ENCODE measurements at places on chromosomes 7 and 10.

- no peak for DNase-seq
Measured at GRCh38 chr10:113169111-113169510, 219.1 kb downstream of the TCF7L2 start.

GRCh38 chr10:100307684-100308083, 21.2 kb upstream of the BLOC1S2 start:
- DNase-seq: no peak

DNA sequence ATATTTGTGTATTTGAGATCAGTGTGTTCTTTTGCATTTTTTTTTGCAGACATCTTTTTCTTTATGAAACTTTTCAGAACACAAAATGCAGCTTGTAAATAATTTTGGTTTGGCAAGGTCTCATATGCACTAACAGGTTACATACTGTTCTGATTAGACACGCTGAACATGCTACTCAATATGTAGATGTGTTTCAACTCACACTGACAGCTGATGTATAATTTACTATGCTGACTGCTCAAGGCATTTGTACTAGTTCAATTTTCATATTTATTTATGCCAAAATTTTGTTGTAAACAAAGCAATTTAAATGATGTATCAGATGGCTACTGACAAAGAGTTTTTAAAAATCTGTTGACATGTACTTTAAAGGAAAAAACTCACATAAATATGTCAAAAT, 123.8 kb downstream of the TFEC start:
- DNase-seq: no peak

- no peak for DNase-seq
Measured at GRCh38 chr10:110310741-110311140, 6.0 kb upstream of the SMNDC1 start.

- DNase-seq: no peak
Measured at GRCh38 chr10:58052772-58053171, 214.9 kb downstream of the IPMK start.

DNA sequence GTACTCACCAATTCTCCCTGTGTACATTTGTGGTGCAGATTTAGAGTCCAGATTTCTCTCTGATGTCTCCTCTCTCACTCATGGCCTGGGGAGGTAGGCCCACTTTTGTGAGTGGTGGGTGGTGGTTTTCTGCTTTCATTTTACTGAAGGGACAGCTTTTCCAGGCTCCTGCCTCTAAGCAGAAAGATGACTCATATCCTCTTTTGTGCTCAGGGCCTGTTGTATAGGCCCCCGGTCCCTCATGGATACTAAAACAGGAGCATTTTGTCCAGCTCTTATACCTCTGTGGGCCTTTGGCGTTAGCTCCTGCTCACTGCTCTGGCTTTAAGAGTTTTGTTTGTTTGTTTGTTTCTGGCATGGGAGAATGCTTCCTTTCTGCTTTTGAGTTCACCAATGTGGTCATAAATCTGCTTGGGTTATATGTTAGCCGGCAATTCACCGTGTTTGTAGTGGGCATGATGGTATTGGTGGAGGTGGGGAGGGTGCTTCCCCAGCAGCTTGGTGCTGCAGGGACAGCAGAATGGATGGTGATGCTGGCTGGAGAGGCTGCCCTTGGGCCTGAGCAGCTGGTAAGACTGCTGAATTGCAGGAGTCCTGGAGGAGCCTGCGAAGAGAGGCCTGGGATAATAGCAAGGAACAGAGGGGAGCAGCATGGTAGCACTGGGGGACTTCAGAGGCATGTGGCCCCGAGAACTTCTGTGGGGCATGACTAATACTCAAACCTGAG, 468.7 kb downstream of the RPS24 start:
- no peak for DNase-seq

DNA sequence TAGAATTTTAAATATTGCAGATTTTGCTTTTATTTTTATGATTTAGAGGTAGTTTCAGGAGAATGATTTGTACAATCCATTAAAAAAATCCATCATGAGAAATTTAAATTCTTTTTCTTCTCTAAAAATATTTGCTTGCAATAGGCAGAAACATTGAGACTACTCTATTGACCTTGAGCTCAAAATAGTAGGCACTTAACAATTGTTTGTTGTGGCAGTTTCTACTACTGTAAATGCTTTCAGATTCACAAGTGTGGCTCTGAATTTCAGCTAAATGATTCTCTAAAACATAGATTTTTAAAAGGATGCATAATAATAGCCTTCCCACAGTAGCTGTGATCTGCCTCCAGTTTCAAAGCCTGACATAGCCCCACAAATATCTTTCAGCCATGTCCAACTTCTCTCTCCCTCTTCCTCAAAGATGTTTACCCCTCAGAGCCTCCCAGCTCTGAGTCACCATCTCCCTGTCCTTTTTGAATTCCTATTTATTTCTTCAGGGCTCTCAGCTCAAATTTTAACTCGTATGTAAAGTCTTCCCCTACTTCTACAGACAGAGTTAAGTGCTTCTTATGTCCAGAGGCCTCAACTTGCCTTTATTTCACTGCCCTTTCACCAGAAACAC, 160.5 kb downstream of the AOAH start:
- DNase-seq: no peak

GRCh38 chr10:112631501-112632400, 184.7 kb downstream of the VTI1A start:
- no peak for DNase-seq

- no peak for DNase-seq
Measured at GRCh38 chr7:94050046-94050445, 45.9 kb upstream of the BET1 start.

DNA sequence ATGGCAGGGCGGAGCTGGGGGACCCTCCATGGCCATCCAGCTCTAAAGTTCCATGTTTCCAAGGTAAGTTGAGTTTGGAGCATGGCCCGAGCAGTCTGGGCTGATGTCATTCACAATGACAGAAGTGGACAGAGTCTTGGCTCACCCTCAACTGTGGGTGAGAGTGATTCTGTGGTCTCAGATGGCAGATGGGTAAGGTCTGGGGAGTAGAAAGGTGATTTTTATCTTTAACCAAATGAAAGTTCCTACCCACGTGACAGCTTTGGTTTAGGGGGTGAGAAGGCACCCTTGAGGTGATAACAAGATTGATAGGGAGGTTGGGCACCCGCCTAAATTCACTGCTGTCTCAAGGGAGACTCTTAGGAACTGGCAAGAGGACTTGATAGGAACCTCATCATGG, 57.6 kb upstream of the PDZD8 start:
- no peak for DNase-seq

- DNase-seq: no peak
Measured at GRCh38 chr7:29343399-29343798, 148.8 kb downstream of the CHN2 start.

DNA sequence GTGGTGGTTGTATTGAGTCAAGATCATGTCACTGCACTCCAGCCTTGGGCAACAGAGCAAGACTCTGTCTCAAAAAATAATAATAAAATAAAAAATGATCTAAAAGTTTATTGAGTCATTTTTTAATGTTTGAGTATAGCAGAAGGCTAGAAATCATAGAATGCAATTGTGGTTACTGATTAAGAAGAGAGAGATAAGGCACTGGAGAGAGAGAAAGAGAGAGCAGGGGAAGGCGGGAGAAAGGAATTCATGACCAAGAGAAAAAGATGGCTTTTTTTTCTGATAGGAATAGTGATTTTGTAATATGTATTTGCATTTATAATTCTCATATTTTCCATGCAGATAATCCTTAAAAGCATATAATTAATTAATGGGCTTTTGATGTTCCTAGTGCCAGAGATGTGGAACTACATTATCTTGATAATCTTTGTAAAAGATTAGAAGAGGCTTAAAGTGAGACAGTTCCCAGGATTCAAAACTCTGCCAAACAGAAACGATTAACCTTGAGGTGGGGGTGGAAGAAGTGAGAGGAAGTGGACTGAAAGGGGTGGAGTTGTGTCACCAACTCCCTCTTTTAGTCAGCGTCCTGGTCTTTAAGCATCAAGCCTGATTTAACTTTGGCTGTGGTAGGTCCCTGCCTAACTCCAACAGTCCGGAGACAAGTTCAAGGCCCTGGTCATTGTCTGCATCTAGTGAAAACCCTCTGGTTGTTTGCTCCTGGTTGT, 76.2 kb downstream of the CHN2 start:
- no peak for DNase-seq

DNA sequence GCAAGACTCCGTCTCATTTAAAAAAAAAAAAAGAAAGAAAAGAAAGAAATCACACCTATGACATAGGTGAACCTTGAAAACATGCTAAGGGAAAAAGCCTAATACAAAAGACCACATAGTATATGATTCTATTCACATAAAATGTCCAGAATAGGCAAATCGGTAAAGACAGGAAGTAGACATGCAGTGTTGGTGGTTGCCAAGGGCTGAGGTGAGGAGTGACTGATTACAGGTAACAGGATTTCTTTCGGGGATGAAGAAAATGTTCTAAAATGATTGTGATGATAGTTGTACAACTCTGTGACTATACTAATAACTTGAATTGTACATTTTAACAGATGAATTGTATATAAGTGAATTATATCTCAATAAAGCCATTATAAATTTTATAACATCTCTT, 3.3 kb downstream of the XPNPEP1 start:
- DNase-seq: no peak

DNA sequence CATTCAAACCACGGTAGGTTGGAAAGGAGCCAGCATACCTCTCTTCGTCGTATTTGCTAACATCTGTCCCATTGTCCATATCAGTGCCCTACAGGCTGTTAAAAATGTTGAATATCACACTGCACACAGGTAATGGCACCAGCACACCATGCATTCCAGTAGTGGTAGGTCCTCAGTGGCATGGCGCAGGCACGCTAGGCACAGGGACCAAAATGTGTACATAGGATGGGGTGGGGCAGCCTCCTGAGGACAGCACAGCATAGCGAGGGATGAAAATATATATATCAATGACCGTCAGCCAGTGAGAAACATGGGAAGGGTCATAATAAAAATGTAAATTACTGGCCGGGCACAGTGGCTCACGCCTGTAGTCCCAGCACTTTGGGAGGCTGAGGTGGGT, 99.9 kb upstream of the CTBP2 start:
- no peak for DNase-seq

GRCh38 chr10:31090894-31091607, 59.4 kb upstream of the ZNF438 start:
- DNase-seq: no peak

DNA sequence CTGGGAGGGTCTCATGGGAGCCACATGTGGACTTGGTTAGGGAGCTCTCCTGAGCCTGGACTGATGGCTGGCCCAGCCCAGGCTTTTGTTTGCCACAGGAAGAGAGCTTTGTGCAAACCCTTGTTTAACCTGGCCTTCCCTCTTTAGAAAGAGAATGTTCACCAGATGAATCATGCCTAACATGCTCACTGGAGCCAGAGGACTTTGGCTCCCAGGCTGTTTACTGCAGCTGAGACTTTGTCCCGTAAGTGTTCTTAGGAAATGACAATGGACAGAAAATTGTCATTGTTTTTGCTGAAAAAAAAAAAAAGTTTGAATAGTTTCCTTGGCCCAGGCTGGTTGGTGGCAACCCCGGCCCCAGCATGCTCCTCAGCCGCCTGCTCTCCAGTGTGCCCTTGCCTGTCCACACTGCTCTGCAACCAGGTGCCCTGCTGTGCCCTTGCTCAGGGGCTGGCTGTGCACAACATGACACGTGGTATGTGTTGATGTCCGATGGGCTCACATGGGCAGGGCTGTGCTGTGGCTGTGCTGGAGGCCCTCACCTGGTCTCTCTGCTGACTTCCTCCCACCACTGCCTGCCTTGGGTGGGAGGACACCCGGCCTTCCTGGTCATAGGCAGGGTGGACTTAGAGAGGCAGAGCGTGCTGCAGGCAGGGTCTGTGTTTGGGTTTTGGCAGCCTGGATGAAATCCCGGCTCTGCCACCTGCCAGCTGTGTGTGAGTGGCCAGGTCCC, 215.3 kb upstream of the ZNF32 start:
- no peak for DNase-seq

All from stimulated activated CD4-positive, alpha-beta T cell treated with anti-CD3 and anti-CD28 coated beads, Interleukin-1b, Interleukin-23, amount 100 ng/mL, for 1 hour (primary cell).